Karpas-422 (cell line): ENCODE measurements at places on chromosomes 16 and 17. TPM values are rescaled to one million over a fixed set of nuclear protein-coding genes. Genes with fewer than 3 reads are reported as not detected.

DNA sequence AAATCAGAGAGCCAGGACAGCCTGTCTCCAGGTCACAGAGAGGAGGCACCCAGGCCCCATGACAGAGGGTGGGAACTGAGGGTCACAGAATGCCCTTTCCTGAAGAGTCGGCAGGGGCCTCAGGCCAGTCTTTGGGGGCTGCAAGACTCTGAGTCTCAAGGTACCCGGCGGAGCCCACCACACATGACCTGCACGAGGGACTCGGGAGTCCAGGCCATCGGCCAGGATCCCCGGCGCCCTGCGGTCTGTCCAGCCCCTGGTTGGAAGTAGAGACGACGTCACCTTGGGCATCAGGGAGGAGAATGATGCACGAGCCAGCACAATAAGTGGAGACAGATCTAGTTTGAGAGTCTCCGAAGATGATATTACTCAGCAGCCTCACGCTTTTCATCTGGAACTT is 234.7 kb upstream of the SDK2 start:
- no peaks in the 10 kb centered on the region for H3K4me1 ChIP-seq
- H3K27ac ChIP-seq, result no peak overlapping the region

The IRX5 gene
- total RNA-seq, result 0.83 TPM in 1 of 2 replicates, not detected in the other

GRCh38 chr17:13761038-13761603 is 159.4 kb upstream of the HS3ST3A1 start:
- no peak overlapping the region for H3K27ac ChIP-seq
- no peaks in the 10 kb centered on the region for H3K4me1 ChIP-seq
- H3K27me3 ChIP-seq, result no peaks in the 10 kb centered on the region
- no peaks in the 10 kb centered on the region for H3K36me3 ChIP-seq
- DNase-seq, result no peak
- no peak overlapping the region for H3K4me3 ChIP-seq

DNA sequence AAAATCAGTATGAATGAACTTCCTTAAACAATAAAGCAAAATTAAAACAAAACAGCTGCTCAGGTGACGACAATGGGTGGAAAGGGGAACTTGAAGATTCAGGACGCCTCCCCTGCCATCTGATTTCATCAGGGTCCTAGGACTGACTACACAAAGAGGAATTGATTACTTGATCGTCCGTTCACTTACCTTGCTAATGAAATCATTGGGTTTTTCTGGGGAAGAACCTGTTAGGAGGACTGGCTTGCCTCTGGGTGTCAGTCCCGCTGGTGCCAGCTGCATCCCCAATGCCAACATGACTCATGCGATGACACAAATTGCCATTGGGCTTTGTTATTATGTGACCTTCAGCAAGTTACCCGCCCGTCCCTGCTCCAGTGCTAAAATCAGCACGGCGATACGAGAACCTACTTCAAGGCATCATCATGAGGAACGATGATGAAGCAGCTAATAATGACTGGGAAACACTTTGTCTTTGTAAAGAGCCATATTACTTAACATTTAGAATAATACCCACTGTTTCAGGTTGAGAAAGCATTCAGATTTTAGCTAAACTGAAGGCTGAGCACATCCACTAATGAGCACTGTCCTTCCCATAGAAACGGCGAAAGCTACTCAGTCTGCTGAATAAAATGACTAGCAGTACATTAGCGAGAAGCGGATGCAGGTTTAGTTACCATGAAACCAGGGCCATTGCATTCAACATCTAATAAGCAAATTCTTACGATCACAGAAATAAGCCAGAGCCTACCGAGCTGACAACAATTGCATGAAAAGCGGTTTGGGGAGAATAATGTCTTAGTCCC is 139.4 kb downstream of the ZFHX3 start:
- H3K27me3 ChIP-seq, result no peaks in the 10 kb centered on the region
- no peaks in the 10 kb centered on the region for H3K36me3 ChIP-seq
- DNase-seq, result peak; percentile 45

The GPR142 gene
- not detected in 2 replicates for total RNA-seq

The CHST4 gene
- 0.22 TPM in 2 replicates for total RNA-seq

The NDUFAF8 gene
- 34.7 and 81.5 TPM in 2 replicates for total RNA-seq

- no peaks in the 10 kb centered on the region for H3K36me3 ChIP-seq
- H3K4me1 ChIP-seq, result no peaks in the 10 kb centered on the region
- no peak overlapping the region for H3K4me3 ChIP-seq
- no peak overlapping the region for H3K27ac ChIP-seq
- no peaks in the 10 kb centered on the region for H3K27me3 ChIP-seq
Observed at GRCh38 chr16:27281243-27281642, 12.7 kb upstream of the NSMCE1 start.

DNA sequence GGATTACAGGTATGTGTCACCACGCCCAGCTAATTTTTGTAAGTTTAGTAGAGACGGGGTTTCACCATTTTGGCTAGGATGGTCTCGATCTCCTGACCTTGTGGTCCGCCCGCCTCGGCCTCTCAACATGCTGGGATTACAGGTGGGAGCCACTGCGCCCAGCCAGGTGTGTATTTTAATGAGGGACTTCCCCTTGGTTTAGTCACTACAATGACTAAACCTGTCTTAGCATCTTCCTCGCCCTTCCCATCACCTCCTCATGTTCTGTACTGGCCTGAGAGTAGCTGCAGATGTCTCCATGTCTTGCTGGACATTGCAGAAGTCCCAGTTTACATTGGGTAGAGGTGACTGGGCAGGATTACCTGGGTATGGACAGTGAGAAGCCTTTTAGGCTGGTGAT is 9.6 kb downstream of the SLC7A6 start:
- H3K4me1 ChIP-seq, result peaks cover 60% of the 10 kb centered on the region
- no peak for DNase-seq
- peaks cover 27% of the 10 kb centered on the region for H3K36me3 ChIP-seq
- H3K27ac ChIP-seq, result peak overlapping the region; percentile 90

GRCh38 chr16:66519482-66520373 is 30.2 kb downstream of the TK2 start:
- H3K4me3 ChIP-seq, result no peak overlapping the region
- DNase-seq, result no peak
- H3K36me3 ChIP-seq, result no peaks in the 10 kb centered on the region
- H3K27me3 ChIP-seq, result no peaks in the 10 kb centered on the region
- no peak overlapping the region for H3K27ac ChIP-seq

- H3K4me3 ChIP-seq, result no peak overlapping the region
- no peaks in the 10 kb centered on the region for H3K4me1 ChIP-seq
- no peak for DNase-seq
- H3K27ac ChIP-seq, result no peak overlapping the region
Observed at GRCh38 chr16:85213926-85214675, 101.8 kb upstream of the CIBAR2 start.

DNA sequence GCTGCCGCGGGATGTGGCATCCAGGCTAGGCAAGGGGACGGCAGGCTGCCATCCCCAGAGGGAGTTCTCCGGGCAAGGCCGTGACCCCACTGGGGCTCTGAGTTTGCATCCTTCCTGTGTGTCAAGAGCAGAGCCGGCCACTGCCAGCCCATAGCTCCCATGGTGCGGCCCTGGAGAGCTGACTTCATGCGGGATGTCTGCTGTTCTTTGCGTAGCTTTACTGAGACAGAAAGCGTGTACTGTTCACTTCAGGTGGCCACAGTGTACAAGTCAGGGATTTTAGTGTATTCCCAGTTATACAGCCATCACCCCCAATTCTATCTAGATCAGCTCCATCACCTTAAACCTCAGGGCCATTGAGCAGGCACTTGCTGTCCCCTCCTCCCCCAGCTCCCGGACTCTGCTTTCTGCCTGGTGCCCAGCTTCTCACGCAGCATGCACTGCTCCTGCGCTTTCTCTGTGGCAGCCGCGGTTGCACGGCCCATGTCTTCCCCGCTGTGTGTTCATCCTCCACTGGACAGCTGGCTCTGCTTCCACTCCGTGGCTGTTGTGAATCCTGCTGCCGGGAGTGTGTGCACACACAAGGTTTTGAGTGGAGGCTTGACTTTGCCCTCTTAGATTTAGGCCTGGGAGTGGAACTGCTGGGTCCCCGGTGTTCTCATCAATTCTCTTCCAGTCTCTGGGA is 71.2 kb downstream of the KLHDC4 start:
- H3K4me1 ChIP-seq, result peaks cover 16% of the 10 kb centered on the region
- H3K27me3 ChIP-seq, result no peaks in the 10 kb centered on the region
- H3K27ac ChIP-seq, result no peak overlapping the region
- no peak overlapping the region for H3K4me3 ChIP-seq
- no peak for DNase-seq

GRCh38 chr17:11682646-11683045 is 84.4 kb downstream of the DNAH9 start:
- no peaks in the 10 kb centered on the region for H3K27me3 ChIP-seq
- H3K4me1 ChIP-seq, result no peaks in the 10 kb centered on the region
- H3K36me3 ChIP-seq, result no peaks in the 10 kb centered on the region
- no peak overlapping the region for H3K27ac ChIP-seq
- no peak overlapping the region for H3K4me3 ChIP-seq
- DNase-seq, result no peak

DNA sequence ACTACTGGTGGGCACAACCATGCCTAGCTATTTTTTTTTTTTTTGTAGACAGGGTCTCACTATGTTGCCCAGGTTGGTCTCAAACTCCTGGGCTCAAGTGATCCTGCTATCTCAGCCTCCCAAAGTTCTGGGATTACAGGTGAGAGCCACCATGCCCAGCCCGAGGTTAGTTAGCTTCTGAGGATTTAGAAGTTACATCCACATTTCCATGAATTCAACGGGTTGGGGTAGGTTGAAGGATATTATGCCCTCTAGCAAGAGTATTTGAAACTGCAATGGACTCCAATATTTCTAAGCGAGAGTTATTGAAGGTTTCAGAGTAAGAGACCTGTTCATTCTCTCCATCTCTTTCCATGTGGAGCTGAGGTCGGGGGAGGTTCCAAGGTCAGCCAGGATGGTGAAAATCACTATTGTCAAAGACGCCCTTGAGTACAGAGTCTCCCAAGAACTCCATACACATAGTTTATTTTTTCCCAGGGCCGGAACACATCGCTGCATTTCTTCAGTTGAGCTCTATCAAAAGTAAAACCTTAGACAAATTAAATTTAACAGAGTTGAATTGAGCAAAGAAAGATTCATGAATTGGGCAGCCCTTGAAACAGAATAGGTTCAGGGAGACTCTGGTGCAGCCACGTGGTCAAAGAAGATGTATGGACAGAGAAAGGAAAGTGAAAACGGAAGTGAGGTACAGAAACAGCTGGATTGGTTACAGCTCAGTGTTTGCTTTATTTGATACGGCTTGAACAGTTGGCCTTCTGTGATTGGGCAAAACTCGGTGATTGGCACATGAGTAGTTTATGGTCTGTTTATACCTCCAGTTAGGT is 19.0 kb upstream of the ITPRIPL2 start:
- peak; percentile 60 for DNase-seq
- no peaks in the 10 kb centered on the region for H3K4me1 ChIP-seq
- no peaks in the 10 kb centered on the region for H3K36me3 ChIP-seq
- no peaks in the 10 kb centered on the region for H3K27me3 ChIP-seq

DNA sequence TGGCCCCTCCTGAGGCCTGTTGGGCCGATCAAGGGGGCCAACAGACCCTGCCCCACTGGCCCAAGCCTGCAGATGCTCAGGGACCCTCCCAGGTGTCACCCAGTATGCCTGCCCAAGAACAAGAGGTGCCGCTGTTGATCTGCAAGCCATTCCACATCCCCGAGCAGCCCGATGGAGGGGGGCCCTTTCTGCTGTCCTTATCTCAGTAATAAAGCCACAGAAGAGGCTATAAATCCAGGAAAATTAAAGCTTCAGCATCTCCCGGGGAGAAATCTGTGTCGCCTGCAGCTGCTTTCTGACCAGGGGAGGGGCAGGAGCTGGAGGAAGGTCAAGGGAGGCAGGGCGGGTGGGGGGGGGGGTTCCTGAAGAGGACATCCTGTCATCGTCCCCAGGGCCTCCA is 11.7 kb upstream of the CACNA1H start:
- H3K4me3 ChIP-seq, result no peak overlapping the region
- no peaks in the 10 kb centered on the region for H3K36me3 ChIP-seq
- DNase-seq, result no peak
- no peaks in the 10 kb centered on the region for H3K4me1 ChIP-seq
- H3K27me3 ChIP-seq, result no peaks in the 10 kb centered on the region

The DNAAF1 gene
- not detected in 2 replicates for total RNA-seq

DNA sequence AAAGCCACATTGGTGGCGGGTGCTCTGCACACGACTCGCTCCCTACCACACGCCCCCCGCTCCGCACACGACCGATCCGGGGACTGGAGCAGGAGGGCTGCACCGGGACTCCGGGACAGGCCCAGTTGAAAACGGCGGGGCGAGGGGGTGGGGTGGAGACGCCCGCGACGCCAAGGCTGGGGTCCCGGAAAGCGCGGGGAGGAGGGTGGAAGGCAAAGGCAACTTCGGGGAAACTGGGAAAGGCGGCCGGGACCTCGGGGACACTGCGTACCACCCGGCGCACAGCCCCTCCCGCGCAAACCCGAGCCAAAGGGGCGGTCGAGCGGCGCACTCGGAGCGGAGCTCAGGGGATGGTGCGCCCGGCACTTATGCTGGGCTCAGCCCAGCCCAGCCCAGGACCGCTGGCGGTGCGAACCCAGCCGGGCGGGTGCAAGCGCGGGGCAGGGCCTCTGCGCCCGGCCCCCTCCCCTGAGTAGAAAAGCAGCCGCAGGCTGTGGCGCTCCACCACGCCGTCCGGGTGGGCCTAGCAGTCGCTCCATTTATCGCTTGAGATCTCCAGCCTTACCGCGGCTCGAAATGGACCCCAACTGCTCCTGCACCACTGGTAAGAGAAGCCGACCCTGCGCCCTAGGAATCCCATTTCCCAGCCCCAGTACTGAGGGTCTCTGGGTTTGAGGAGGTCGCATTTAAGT is at the start of gene MT1M:
Gene MT1M (plus strand): TSS at position 504 of the 692 bp plus-strand sequence. CDS start 73 bp downstream, at position 577.
- no peaks in the 10 kb centered on the region for H3K36me3 ChIP-seq
- no peak for DNase-seq
- no peak within 1 kb of the TSS for H3K4me3 ChIP-seq
- no peak within 1 kb of the TSS for H3K27ac ChIP-seq

DNA sequence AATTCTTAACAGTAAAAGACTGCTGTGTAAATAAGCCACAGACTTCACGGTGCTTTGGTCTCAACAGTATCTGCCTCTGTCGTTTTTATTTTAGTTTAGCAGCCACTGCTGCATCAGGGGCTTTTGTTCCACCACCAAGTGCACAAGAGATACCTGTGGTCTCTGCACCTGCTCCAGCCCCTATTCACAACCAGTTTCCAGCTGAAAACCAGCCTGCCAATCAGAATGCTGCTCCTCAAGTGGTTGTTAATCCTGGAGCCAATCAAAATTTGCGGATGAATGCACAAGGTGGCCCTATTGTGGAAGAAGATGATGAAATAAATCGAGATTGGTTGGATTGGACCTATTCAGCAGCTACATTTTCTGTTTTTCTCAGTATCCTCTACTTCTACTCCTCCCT is 7.9 kb downstream of the HERPUD1 start:
- H3K4me1 ChIP-seq, result peaks cover 73% of the 10 kb centered on the region
- H3K27me3 ChIP-seq, result no peaks in the 10 kb centered on the region
- H3K4me3 ChIP-seq, result no peak overlapping the region
- peaks cover 88% of the 10 kb centered on the region for H3K36me3 ChIP-seq
- H3K27ac ChIP-seq, result peak overlapping the region; percentile 50
- DNase-seq, result no peak
